ENCODE measurements at places on chromosomes 1 and 21.

- DNase-seq: peak; percentile 100
These were observed at the start of gene KHDRBS1 for GRCh38 chr1:32013386-32014198. Gene KHDRBS1 (plus strand): TSS chr1:32013868. CDS start chr1:32013996, 128 bp downstream.

DNA sequence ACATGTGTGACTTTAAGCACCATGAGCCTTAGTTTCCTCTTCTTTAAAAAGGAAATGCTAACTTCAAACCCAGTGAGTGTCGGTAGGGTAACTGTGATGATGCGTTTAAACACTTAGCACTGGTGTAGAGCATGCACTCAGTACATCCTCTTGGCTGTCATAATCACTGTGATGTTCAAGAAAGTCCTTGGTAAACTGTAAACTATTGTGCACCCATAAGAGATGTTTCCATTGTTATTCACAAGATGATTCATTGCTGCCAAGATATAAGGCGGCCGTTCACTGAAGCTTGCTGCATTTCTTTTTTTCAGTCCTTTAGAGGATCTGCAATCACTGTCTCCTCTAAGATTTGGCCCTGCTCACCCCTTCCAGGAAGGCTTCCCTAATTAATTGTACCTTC, 61.8 kb upstream of the DAB1 start:
- no peak for DNase-seq

DNA sequence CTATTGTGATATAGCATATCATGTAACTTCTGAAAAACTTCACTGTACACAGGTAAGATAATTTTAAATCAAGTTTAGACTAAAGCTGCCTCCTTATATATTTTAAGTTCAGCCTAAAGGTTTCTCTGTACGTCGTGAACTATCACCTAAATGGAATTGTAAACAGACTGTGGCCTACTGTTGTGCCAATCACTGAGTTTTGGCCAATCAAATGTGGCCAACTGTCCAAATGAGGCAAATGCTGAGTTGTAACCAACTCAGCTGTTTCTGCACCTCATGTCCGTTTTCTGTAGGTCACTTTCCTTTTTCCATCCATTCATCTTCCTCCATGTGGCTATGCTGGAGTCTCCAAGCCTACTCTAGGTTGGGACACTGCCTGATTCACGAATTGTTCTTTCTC, 63.7 kb upstream of the ST6GALNAC3 start:
- no peak for DNase-seq

DNA sequence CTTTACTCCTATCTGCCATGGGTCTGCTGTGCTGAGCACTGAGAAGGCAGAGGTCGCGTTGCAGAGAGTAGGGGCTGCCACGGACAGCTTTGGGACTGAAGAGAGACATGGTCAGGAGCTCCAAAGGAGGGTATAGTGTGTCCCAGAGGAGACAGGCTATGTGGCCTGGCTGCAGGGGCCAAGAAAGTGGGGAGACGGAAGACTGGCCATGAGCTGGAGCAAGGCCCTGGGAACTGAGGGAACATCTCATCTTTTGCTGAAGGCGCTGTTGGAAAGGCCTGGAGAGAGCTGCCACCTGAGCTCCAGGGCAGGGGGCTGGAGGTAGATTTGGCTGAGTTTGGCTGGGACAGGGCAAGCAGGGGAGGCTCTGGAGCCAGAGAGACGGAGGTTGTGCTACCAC, 55.8 kb upstream of the AJAP1 start:
- DNase-seq: no peak

- no peak for DNase-seq
These were observed 15.5 kb downstream of the LYPLAL1 start for GRCh38 chr1:219189021-219189824.

DNA sequence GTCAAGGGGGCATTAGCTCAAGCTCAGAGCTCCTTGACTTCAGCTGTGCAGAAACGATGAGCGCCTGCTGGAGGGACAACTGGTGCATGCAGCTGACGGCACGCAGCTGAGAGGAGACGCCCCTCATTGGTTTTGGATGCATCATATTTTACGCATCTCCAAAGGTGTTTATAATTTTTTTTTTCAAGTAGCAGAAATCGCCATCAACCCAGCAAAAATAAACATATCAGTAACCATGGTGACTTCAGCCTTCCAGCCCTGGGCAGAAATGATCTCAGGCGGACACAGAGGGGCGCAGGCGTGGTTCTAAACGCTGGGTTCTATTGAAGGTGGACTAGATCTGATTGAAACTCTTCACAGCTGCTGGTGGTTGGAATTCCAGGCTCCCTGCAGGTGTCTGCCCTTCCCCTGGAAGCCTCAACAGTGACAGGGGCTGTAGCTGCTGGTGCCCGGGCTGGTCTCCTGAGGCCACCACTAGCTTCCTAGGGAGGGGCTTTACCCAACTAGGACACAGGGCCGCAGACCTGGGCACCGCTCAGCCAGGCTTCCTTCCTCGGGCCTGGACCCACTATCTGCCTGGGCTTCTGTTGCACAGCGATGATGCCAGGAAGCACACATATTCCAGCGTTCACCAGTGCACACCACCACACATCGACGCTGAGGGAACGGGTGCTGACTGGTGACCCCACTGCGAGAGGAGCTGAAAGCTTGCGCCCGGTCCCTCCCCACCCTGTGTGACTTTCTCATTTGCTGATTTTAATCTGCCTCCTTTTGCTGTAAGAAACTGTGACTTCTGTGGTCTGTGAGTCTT, 63.7 kb upstream of the ABCG1 start:
- DNase-seq: peak; percentile 58

GRCh38 chr21:33007747-33008146, 18.0 kb upstream of the OLIG2 start:
- no peak for DNase-seq

- DNase-seq: no peak
These were observed 7.7 kb downstream of the ITPKB start for GRCh38 chr1:226731257-226731893.

DNA sequence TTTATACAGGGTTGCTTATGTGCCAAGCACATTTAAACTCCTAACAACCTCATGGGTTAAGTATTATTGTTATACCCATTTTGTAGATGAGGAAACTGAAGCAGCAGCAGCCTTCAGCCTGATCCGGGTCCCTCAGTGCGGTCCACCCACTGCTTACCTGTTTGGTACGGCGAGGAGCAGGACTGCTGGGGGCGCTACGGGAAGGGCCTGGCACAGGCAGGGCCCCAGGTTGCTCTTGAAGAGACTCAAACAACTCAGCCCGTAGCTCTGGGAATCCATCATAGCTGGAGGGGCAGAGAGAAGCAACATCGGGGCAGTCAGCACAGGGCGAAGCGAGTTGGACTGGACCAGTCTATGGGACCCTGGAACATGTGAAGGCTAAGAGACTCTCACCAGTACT, 9.2 kb downstream of the DENND4B start:
- DNase-seq: peak; percentile 47

GRCh38 chr1:7705048-7705907, 65.8 kb upstream of the VAMP3 start:
- no peak for DNase-seq

DNA sequence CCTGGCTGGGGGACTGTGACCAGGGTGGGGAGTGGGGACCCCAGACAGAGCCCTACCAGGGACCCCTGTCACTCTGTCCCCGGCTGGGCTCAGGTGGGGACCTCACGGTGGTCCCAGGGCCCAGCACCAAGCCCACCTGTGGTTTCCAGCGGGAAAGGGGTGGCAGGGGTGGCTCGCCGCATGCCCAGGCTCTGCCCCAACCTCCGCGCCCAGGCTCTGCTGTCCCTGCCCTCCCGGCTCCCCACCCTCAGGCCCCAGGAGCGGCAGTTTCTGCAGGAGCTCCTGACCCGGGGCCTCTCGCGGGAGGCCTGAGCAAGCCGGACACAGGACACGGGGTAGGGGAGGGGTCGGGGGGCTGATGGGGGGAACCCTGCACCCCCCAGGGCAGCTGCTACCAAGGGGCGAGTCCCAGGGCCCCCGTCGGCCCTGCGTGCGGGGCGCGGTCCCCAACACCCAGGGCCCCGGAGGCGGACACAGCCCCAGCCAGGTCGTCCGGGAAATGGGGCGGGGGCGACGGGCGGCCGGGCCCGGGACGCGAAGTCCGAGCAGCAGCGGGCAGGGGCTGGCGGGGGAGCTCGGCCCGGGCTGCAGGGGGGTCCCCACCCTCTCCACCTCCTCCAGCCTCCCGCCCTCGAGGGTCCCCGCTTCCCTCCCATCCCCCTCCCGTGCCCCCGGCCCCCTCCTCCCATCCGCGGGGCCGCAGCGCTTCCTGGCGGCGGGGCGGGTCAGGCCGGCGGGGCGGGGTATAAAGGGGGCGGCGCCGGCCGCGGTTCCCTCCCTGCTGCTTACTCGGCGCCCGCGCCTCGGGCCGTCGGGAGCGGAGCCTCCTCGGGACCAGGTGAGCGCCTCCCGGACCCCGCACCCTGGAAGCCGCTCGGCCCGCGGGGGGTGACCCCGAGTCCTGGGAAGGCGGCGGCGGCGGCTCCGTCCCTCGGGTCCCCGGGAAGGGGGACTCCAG, at the start of gene COL6A2:
Gene COL6A2, plus strand, starts transcription at position 777 of the 958 bp plus-strand sequence.
- peak; percentile 80 for DNase-seq

DNA sequence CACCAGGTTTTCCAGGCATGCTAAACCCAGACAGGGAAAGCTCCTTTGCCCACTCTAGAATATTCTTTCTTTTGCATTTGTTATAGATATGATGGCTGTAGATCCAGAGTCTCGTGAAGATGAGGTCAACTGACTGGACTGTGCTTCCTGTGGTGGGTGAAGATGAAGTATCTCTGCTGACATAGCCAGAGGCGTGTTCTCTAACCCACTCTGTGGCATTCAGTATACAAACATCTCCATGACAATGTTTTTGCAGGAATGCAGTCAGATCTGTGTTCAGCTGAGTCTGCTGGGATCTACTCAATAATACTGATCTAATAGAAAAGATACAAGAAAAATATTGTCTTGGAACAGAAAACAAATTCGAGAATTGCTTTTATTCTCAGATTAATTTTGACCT, 11.3 kb downstream of the RWDD2B start:
- no peak for DNase-seq
